ENCODE measurements at places on chromosomes 1 and 21.

DNA sequence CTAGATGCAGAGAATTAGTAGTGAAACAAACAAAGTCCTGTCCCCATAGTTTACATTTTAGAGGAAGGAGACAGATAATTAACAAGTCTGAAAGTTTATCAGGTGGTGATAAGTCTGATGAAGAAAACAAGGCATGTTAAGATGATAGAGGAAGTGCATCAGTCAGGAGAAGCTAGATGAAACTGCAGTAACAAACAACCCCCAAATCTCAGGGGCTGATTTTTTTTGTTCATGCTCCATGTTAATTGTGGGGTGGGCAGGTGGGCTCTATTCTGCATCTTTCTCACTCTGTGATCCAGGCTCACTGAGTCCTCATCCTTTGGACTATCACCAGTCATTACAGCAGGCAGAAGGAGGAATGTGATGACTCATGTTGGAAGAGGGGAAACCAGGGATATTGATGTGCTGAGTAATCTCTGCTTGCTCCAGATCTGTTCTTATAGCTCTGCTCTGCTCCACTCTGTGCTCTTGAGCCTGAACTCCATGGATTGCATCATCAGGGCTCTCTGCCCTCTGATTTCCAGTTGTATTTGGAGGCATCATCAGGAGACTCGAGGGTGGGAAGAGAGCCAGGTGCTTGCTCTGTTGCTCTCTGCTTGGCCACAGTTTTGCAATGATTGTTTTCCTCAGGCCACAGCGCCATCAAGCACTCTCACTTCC is 166.9 kb downstream of the IER5 start:
- peak; percentile 95 for DNase-seq

- DNase-seq: no peak
Observed at GRCh38 chr1:234589064-234589800, 20.7 kb downstream of the IRF2BP2 start.

GRCh38 chr1:97745912-97746311 is 174.9 kb downstream of the DPYD start:
- DNase-seq: no peak

- DNase-seq: no peak
Observed at GRCh38 chr1:106457368-106457767, 599.1 kb upstream of the PRMT6 start.

- no peak for DNase-seq
Observed at GRCh38 chr21:14435423-14435822, 52.5 kb upstream of the HSPA13 start.

- no peak for DNase-seq
Observed at GRCh38 chr1:60229821-60230220, 156.3 kb upstream of the C1orf87 start.

DNA sequence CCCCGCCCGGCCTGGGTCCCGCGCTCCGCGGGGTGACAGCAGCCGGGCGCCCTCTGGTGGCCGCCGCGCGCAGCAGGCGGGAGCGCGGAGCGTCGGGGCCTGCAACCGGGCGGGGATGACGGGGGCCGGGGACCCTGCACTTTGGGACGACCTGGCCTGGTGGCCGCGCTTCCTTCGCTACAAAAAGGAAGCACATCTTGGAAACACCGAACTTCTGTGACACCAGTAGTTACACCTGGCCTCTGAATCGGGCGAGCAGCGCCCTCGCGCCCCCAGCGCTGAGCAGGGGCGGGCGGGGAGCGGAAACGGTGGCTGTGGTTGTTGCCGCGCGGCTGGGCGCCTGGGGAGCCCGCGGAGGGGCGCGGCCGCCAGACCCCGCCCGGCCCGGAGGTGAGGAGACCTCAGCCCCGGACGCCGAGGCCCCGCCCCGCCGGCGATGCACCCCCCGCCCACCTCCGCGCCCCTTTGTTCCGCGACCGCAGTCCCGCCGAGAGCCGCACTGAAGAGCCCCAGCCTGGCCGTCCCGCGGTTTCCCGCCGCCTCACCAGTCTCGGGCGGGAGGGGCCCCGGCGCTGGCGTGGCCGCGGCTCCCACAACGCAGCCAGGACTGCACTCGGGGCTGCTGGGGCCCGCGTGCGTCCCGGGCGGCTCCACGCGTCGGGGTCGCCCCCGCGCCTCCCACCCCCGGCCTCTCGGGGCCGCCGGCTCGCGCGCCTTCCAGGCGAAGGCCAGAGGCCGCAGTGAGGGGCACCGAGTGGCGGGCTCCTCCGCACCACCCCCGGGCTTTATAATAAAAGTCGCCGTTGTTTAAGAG is 59.3 kb downstream of the H3-3A start:
- no peak for DNase-seq

- DNase-seq: no peak
Observed at GRCh38 chr1:18645747-18646090, 15.1 kb downstream of the PAX7 start.

DNA sequence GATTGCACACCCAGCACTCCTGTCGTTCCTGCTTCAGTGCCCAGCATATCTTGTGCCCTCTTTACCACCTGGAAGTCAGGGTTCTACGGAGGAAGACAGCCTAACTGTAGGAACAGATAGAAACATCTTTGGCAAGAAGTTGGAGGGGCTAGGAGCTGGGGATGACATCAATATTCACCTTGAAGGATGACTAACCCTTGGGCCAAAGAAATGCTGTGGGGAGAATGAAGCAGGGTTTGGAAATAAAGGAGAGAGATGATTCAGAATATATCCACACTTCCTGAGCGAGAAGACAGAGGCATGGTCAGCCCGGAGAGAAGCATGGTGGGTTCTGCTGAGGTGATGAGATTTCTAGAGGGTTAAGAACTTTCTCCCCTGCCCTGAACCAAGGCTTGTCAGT is 4.6 kb upstream of the NKAIN1 start:
- no peak for DNase-seq

GRCh38 chr1:202958544-202959275 is 598 bp upstream of the ADIPOR1 start:
- DNase-seq: no peak

DNA sequence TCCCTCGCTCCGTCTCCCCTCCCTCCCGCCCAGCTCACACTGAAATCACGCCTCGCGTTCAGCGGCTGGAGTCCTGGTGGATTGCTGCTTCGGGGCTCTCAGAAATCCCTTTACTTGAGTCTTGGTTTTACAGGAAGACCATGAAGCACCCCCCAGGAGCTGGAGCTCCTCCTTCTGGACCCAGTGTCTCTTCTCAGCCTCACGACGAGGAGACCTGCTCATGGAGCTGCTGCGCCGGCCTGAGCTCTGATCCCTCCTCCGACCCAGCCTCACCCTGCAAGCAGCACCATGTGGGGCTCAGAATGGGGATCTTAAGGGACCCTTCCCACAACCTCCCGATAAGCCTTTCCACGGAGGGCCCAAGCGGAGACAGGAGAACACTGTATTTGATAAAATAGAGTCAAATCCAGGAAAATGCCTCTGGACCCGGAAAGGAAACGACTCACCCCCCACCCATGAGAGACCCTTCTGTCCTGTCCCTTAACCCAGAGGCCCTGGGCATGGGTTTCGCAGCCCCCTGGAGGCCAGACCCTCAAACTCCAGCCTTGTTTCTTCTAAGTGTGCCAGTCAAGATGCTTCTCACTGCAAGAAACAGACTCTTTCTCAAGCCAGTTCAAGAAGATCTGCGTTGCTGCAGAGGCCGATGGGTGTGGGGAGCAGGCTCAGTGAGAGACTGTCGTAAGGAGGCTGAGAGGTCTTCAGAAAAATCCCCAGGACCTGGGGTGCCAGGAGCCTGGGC is 26.1 kb downstream of the PDE9A start:
- DNase-seq: no peak

DNA sequence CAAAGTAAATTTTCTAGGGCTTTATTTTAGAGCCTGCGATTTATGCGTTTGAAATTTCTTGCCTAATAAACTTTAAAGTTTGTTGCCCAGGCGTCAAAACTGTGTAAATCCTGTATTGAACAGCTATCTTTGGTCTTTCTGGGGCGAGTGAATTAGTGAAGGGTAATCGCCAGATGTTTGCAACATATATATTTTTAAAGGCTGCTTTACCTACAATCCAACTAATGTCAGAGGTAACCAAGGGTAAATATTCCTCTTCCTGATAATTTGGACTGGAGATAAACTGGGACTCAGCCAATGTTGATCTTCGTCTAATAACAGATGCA is 885 bp upstream of the PROX1 start:
- DNase-seq: no peak

GRCh38 chr1:213418268-213419071 is 367.4 kb downstream of the RPS6KC1 start:
- DNase-seq: no peak

- DNase-seq: no peak
Observed at GRCh38 chr1:213820362-213821149, 167.2 kb upstream of the PROX1 start.

DNA sequence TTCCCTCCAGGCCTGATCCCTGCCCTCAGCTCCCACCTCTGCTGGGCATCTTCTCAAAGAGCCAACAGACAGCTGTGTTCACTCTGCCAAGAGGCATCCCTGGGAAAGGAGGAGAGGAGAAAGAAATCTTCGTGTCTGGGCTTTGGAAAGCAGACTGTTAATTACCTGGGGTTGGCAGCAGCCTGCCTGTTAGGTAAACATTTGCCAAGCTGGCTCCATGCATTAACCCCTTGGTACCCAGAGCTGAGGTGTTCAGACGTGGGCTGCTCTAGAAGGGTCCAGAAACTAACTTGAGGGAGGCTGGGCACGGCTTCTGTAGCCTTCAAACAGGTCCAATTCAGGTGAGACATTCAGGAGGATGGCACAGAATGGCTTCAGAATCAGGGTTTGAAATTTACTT is 8.7 kb upstream of the EXTL1 start:
- no peak for DNase-seq

DNA sequence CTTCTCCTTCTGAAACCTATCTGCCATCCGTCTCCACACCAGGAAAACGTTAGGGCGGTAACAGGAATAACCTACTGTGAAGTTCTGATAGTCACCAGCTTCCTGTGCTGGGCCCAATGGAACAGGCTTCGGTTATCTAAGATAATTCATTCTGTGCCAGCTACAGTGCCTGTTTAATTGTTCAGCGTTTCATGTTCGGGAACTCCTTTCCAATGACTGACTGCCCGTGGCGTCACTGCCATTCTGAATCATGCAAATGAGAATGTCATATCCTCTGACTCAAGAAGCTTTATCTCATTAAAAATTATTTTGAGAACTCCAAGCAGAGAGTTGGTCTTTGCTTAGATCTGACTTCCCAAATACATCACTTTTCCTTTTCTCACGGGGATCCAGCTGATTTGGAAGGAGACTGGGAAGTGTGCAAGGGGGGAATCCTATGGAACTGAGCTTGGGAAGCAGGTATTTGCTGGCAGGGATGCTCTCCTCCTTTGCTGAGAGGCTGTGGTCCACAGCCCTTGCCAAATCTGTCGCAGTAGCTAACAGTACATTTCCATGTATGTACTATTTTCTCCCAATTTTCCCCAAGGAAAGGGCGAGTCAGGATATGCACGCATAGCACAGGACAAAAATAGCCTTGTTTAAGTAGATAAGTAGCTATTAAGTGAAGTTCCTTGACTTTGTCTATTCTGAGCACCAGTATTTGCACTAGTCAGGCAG is 358.7 kb downstream of the LTN1 start:
- DNase-seq: no peak

DNA sequence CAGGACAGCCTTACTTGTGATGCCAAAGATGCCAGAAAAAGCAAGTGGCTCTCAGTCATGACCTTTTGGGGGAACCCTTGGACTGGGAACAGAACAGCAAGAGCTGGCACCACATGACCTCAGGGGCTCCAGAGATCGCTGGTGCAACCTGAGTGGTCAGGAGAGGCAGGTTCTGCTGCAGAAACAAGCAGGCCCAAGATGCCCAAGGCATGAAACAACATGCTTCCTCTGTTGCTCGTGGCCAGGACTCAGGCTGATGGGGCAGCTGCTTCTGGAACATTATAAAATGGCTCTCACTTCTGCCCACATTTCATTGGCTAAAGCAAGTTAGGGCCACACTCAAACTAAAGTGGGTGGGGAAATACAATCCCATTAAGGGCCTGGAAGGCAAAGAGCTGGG is 17.7 kb upstream of the CLSTN1 start:
- DNase-seq: no peak

DNA sequence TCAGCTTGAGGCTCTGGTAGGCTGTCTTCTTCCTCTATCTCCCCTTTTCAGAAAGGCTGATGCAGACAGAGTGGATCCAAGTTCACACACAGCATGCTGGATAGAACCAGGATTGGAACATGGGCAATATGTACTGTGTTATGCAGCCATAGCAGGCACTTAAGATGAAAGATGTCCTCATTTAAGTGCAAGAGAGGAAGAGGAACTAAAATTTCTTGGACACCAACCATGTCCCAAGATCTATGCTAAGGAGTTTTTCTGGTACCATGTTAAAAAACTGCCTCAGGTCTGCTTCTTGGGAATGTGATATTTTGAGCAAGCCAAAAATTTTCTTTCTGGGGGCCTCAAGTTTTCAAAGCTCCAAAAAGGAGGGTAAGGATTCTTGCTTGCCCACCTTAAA is 1.2 kb downstream of the SDHB start:
- DNase-seq: no peak

DNA sequence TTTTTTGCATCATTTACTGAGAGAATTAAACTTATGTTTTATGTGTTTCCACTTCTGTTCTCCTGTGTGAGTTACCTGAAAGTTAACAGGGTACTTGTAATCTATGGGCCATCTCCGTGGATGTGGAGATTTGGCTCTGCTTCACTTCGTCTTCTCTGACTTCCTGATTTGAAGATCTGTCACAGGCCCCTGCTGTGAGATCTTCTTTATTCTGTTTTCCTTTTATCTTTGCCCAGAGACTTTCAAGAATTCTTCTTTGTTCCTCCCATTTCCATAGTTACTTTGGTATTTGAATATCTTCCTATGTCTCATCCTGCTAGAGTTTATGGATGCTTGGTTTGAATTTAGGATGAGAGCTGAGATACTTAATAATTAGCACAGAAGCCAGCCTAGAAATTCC is 35.4 kb upstream of the PKN2 start:
- DNase-seq: no peak

DNA sequence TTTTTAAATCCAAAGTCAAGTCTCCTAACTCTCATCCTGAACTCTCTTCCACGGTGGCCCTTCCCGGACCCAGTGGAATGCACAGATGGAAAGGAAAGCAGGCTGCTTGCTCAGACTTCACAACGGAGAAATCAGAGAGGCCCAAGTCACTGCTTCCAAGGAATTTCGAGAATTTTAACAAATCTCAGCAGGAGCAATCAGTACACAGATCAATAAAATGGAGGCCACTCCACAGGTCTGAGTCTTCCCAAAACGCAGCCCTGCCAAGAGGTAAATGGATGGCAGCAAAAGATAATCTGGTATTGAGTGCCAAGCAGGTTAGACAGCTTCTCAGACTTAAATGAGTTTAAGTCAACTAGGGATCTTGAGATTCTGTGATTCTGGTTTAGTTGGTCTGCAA is 81.1 kb upstream of the TIAM1 start:
- DNase-seq: no peak

GRCh38 chr21:18030248-18030647 is 211.1 kb upstream of the C21orf91 start:
- no peak for DNase-seq

All from fibroblast of skin of left biceps (primary cell).